ENCODE measurements at places on chromosomes 2 and 18.

- DNase-seq: no peak
Observed at GRCh38 chr2:71417300-71418202, 35.8 kb upstream of the DYSF start.

GRCh38 chr2:31440764-31441163, 26.2 kb upstream of the XDH start:
- peak; percentile 44 for DNase-seq

- no peak for DNase-seq
Observed at GRCh38 chr2:38850045-38850444, 25.7 kb downstream of the DHX57 start.

DNA sequence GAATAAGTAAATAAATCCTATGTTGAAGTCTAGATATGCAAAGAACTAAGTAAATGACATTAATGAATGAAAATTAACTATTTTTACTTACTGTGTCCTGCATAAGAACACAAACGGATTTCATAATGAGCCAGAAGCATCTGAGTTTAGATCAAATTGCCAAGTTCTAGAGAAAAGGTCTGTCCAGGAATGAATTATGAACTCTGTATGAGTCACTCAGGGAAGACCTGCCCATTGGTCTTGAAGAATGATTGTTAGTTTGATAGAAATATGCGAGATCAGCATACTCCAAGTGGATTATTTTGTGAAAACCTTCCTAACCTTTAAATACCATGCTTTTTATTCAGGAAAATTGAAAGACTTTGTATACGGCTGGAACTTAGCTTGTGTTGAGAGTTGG, 189.5 kb downstream of the DOK6 start:
- DNase-seq: no peak

DNA sequence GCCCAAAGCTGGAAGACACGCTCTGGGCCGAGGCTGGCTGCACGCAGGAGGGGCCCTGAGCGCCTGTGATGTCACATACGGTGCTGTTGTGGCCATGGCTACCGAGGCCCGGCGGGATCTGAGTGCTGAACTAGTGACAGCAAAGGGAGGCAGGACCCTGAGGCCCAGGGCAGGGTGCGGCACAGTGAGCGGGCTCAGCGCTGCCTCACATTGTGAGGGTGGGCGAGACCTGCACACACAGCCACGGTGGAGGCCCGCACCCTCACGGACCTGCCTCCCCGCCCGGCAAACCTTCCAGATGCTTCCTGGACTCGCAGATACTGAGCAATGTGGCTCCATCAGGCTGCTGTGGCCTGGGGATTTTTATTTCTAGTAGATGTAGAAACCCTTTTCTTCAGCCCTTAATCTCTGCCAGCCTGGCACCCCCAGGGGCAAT, 133.8 kb upstream of the CTDP1 start:
- no peak for DNase-seq

DNA sequence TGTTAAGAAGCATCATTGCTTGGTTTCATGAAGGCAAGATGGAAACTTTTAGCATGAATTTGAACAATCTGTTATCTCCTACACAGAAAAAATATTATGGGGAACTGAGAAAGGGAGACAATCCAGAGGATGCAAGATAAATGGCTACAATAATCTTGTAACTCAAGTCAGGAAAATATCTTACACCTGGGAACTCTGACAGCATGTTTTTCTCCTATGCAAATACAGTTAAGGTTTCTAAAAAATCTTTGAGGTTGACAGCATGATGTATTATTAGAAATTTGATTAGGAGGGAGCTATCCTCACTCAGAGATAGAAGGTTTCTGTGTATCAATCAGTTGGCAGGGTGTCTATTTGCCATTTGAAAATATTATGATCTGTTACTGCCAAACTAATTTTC, 75.6 kb downstream of the GPD2 start:
- no peak for DNase-seq

DNA sequence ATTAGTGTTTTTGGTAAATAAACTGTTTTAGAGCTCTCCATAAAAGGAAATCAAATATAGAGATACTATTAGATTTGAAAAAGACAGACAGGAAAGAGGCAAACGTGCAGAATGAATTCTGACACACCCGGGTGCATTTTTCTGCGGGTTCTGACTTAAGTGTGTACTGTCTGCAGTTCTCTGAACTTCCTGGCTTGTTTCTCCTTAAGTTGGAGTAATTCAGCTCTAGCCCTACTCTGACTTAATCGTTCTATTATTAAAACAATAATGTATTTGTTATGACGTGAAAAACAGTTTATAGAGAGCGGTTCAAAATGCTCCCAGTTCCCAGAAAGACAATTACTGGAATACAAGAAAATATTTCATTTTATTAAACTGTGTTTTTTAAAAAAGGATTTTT, 305.9 kb downstream of the ARHGAP15 start:
- no peak for DNase-seq

DNA sequence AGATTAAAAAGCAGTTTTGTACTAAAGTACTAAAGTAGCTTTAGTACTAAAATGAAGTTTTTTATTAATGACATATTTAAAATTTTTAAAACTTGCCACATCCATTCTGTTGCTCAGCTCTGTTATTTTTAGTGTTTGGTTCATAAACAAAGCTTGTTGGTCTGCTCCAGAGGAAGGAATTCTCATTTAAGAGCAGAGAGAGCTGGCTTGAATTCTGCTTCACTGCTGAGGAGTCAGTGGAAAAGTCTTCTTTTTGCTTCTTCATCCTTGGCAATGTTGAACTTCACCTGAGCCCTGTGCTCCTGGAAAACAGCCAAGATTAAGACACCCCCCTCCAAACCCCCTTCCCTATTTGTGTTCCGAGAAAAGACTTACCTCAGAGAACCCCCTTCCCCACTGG, 40.6 kb downstream of the TMEM87B start:
- DNase-seq: no peak

- no peak for DNase-seq
Observed at GRCh38 chr2:154187948-154188347, 316.2 kb downstream of the GALNT13 start.

All from HTR-8/SVneo (cell line).